ENCODE measurements at places on chromosomes 16 and 17.

DNA sequence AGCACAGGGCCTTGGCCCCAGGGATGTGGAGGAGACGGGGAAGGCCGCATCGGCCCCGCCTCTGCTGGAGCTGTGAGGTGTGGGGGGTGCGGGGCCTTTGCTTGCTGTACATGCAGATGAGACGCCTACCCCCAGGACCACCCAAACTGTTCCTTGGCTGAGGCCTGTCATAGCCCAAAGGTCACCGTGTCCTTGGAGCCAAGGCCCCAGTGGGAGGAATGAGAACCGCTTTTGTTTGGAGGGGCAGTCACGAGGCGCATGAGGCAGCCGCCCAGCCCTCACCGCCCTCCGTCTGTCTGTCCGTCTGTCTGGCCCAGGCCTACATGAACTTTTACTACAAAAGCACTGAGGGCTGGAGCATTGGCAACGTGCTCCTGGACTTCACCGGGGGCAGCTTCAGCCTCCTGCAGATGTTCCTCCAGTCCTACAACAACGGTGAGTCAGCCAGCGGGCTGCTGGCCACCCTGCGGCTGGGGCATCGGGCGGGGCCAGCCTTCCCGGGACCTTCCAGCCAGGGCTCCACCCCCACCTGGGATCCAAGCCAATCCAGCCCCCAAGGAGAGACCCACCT is 8.8 kb downstream of the TAX1BP3 start:
- no peak for DNase-seq

GRCh38 chr16:76338472-76338871 is 61.3 kb downstream of the CNTNAP4 start:
- no peak for DNase-seq

- DNase-seq: no peak
Observed at GRCh38 chr17:36727052-36727451, 125.7 kb downstream of the MRM1 start.

DNA sequence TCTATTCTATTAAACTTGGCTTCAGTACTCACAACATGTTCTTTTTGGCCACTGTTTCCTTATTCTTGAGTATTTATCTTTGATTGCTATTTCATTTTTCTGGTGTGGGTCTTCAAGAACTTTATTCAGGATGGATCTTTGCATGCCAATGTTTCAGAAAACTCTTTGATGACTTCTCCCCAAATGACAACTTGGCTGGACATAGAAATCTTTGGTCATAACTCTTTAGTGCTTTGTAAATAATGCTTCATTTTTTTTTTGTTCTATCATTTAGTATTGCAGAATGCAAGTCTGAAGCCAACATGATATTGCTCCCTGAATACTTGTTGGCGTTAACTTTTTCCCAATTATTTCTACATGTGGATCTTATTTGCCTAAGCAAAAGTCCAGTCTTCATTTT is 103.6 kb upstream of the HS3ST2 start:
- no peak for DNase-seq

GRCh38 chr17:64081802-64082799 is 47.8 kb downstream of the ERN1 start:
- DNase-seq: peak; percentile 10

Data from activated CD4-positive, alpha-beta T cell treated with anti-CD3 and anti-CD28 coated beads, Interleukin-2, amount 50 U/mL, for 1 hour (primary cell).